ENCODE measurements at places on chromosomes 5 and 9.
A peak's percentile ranks its signal among the peaks of the same experiment; 100 is the strongest.

DNA sequence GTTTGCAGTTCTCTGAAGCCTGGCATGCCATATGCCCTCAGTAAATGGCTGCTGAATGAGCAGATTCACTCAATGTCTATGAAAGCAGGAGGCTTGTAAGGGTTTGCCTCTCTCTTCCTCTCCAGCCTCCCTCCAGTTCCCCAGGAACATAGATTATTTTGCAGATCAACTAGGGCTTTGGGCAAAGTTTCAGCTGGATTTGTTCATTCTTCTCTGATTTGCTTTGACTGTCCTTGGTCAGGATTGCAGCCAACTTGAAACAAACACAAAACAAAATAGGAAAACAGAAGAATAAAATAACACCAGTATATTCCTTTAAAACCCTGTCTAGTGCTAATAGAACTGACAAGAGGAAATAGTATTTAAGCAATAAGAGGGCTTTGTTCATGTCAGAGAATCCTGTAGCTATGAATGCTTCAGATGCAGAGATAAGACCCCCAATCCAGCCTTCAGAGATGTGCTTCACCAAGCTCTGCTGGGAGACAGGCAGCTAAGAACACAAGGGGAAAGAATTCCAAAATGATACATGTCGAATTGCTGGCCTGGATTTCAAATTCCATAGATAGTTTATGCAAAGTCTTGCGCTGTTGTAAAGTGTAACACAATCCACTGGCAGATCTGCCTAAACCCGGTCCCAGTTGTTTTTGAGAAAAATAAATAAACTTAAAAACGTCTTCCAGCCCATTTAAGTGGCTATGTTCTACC lies 174.3 kb downstream of the PAPPA start:
- DNase-seq = no peak

DNA sequence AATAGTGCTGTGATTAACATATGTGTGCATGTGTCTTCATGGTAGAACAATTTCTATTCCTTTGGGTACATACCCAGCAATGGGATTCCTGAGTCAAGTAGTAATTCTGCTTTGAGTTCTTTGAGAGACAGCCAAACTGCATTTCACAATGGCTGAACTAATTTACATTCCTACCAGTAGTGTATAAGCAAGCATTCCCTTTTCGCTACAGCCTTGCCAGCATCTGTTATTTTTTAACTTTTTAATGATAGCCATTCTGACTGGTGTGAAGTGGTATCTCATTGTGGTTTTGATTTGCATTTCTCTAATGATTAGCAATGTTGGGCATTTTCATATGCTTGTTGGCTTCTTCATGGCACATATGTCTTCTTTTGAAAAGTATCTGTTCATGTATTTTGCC lies 308.5 kb downstream of the ARRDC3 start:
- no peak for DNase-seq

DNA sequence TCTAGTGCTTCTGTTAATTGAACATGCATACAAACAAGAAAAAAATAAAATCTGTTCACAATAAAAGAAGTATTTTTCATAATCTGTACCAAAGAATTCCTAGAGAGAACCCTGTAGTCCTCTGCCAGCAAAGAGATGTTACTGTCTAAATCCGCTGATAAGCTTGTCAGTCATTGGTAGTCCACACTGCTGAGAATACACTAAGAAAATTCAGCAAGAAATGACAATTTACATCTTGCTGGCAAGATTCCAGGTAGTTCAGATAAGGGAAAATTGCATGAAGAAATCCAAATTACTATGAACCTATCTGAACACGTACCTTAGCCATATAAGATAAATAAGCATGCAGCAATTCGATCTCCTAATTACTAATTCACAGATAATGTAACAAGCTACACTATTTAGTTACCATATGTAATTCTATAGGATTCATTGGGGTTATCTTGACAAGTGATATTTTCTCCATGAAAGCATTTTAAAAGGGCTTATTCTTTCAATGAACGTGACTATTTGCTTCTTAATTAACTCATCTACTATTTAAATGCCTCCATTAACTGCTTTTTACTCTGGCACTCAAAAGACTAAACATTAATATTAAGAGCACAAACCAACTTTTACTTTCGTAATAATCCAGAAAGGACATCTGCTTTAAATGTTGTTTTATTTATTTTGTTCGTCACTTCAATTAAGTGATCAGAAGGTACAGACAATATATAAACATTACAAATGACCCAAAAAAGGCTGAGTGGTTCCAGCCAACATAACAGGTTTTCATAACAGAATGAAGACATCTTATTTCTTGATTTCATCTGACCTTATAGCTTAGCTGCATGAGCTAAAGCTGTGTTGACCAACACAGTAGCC lies 9.7 kb downstream of the MPDZ start:
- DNase-seq = no peak

DNA sequence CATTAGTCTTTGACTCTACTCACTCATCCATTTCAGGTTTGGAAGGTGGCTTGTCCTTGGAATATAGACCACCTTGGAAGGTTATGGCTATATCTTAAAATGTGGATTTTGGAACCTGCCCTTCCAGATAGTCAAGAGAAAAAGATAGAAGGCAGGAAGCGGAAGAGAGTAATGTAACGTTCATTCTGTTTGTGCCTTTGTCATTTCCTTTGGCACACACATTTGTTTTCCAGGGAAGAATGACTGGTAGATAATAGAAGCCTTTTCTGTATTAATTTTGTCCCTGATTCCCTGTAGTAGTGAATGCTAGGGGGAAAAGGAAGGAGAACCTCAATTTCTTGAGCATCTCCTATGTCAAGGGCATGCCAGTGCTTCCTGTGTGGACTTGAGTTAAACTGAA lies 54.7 kb downstream of the PPIC start:
- DNase-seq = no peak

GRCh38 chr5:94870511-94871183 lies 252.2 kb downstream of the SLF1 start:
- DNase-seq = no peak

DNA sequence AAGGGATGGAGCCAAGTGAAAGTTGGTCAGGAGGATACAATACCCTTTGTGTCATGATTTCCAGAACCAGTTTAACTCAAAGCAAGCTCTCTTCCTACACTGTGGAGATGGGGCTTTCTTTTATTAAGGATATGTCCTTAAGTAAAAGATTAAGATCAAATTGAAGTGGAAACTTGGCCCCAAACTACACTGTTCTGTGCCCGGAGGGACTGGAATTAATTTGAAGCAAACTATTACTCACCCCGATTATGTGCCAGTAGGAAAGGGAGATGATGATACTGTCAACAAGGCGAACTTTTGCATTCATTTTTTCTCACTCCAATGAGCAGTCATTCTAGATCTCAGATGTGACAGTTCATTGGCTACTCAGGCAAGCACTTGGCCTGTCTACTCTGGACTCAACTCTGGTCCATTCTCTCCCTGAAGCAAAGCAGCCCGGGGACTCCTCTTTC lies 186.7 kb downstream of the NTRK2 start:
- DNase-seq = no peak

GRCh38 chr9:87524061-87524460 lies 26.4 kb downstream of the DAPK1 start:
- no peak for DNase-seq

DNA sequence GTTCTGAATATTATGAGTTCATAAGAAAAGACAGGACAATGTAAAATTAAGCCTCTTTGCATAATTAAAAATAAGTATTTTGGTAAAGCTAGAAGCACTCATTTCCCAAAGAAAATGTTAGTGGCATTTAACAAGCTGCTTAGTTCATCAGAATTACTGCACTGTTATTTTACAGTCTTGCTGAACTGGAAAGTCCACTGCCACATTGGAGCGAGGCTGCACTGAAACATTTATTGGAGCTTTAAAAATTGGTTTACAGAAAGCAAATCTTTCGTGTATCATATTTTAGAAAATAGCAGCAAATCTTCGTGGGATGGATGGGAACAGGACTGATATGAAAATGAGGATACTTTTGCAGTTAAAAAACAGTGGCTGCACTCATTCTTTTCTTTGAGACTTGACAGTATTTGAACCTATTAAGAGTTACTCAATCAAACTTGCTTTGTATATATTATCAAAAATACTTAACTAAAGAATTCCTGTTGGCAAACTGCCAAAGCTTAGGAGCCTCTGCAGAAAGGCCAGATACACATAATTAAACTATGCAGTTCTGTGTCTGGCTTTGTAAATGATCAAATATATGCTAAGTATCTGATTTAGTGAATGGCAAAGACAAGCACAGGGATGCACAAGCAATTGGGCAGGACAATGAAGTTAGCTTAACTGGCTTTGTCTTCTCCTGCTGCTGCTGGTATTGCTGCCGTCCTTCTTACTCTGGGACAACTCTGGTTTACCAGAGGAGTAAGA lies 16.5 kb upstream of the FBXL7 start:
- no peak for DNase-seq

DNA sequence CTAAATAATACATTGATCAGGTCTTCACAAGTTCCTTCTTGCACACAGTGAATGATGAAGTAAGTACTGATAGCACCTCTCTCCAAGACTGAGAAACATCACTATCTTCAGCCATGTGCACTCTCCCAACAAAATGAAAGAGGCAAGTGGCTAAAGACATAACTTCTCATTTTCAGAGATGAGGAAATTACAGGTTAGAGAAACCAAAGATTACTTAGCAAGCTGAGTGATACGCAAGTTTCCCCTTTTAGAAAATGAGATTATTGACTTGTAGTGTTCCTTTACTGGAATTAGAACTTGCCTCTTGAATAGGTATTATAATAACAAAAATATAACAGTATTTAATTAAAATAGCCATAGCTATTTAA lies 21.6 kb downstream of the CEMIP2 start:
- DNase-seq = no peak

DNA sequence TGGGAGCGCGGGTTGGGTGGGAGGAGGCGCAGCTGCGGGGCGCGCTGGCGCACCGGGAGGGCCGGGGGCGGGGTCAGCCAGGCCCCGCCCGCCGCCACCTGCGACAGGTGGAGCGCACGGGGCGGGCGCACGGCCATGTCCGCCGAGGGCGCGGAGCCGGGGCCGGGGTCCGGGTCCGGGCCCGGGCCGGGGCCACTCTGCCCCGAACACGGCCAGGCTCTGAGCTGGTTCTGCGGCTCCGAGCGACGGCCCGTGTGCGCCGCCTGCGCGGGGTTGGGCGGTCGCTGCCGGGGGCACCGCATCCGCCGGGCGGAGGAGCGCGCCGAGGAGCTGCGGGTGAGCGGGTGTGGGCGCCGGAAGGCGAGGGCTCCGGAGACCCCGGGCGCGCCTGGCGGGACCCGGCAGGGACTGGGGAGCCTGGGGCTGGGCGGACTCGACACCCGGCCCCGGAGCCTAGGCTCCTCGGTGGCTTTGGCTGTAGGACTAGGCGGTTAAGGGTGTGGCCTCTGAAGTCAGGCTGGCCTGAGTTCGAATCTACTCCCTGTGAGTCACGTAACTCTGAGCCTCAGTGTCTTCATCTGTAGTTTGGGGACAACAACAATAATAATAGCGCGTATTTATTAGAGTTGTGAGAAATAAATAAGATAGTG lies at the start of gene BSPRY:
TSS of gene BSPRY (plus strand) at position 97 of the 650 bp plus-strand sequence. CDS start at position 136, 39 bp downstream.
- peak; percentile 49 for DNase-seq

GRCh38 chr9:7461791-7462190 lies 337.8 kb downstream of the DMAC1 start:
- DNase-seq = no peak

DNA sequence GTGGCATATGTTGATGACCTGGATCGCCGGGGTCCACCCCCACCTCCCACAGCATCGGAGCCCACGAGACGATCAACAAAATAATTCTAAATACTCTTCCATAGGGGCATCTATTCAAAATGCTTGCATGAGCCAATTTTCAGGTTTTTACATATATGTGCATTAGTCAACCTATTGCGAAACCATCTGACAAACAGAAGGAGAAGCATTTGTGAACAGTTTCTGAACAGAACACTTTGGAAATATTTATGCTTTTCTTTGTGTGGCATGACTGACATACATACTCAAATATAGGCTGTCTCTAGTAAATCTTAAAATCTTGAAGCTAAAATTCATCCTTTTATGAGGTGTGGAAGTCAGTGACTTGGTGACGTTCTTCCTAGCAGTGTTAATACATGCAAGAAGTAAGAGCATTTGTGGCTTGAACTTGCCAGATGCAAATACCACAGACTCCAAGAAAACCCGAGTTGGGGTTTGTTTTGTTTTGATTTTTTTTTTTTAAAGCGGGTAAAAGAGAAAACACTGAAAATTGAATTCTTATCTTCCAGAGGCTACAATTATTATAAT lies 5.3 kb downstream of the GPR151 start:
- no peak for DNase-seq

DNA sequence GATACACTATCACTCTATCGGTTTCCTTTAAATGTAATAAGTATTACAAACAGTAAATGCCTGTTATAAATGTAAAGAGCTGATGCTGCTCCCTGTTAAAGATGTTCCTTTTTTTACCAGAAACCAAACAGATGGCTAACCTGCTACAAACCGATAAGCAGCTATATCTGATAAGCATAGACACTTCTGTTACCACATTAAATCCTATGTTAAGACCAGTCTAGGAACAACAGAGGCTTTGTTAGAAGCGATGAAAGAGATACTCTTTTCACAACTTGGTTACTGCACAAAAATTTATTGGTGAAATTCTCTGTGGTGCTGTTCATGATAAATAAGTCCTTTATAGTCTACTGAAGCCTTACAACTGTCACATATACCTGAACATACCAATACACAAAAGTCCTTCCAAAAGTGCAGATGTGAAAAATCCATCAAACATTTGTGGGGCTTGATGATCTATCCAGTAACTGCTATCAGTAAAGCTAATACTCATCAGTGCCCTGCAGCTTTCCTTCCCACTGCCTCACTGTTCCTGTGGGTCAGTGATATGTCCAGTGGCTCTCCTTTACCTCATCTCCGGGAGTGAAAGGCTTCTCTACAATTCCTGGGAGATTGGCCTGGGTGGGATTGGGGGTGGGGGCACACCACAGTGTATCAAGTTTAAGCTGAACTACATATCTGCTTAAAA lies 25.8 kb upstream of the PRXL2C start:
- DNase-seq = no peak

DNA sequence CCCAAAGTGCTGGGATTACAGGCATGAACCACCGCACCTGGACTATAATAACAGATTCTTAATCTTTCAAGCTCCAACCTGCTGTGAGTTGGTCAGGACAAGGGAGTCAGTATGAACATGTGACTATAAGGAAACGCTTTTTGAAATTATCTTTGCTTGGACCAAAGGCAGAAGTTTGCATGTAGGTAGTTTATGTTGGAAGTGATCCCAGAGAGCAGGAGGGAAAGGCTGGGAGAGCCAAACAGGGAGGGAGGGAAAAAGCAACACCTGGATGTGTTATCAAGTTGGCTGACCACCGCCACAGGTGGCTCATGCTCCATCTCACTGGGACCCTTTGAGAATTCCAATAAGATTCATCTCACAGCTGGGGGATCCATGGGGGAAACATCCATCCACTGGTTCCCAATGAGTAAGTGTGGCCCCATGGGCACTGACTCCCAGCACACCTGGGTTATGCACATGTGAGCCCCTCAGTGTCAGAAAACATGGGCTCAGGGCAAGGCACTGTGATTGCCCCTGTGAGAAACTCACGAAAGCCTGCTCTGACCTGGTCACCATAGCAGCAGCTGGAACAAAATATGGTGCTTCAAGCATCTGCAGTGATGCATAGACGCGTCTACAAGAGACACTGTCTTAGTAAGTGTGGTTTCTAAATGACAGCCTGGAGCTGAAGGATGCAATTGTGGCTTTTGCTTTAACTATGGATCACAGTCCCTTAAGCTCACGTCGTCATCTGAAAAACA lies 62.1 kb downstream of the ARSB start:
- DNase-seq = no peak

- DNase-seq = no peak
Observed at GRCh38 chr5:143208781-143209510, 194.5 kb downstream of the NR3C1 start.

GRCh38 chr9:102497709-102498108 lies 497.4 kb upstream of the CYLC2 start:
- DNase-seq = no peak
